ENCODE measurements at places on chromosomes 12 and 14.
A peak's percentile ranks its signal among the peaks of the same experiment; 100 is the strongest.

DNA sequence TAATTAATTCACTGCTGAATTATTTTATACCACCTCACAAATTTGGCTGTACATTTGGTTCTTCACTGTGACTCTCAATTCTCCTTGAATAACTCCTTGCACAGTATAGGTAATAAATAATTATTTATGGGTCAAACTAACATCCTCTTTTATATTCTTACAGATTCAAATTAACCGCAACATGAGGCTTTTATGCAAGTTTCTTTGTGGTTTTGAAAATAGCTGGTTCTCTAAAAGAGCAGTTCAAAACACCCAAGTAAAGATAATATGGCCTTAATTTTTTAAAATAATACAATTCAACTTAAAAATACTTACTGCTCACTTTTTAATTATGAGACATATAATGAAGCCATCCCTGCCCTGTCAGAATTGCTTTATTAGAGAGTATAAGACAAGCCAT lies 12.9 kb upstream of the TRIM9 start:
- no peak for DNase-seq

DNA sequence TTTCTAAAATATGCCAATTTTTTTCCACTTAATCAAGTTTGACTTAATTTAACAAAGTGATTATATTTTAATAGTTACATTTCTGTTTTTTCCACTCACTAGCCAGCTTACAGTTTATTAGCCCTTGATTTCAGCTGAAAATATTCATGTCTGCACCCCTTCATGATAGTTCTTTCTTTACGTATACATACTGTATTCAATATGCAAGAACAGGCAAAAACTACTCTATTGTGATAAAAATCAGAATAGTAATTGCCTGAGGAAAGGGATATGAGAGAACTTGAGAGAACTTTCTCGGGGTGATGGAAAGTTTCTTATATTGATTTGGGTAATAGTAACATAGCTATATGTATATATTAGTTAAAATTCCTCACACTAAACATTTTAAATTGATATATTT lies 17.4 kb upstream of the PSMA6 start:
- DNase-seq: no peak

- no peak for DNase-seq
These were observed 14.6 kb downstream of the BEST3 start for GRCh38 chr12:69684466-69684865.

DNA sequence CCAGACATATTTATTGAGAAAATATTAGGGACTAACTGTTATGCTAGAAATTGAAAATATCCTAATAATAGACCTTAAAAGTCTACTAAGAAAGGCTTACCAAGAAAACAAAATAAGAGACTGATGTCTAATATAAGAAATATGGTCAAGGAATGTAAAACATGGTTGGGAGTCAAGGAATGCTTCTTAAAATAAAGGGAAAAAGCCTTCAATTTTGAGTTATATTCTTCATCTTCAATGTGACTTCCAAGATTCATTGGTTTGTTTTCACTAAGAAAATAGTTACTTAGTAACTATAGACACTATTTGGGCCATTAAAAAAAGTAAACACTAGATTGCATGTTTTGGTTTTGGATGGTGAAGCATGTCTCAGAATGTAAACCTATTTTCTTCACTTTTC lies 88.1 kb upstream of the ETV6 start:
- DNase-seq: no peak

DNA sequence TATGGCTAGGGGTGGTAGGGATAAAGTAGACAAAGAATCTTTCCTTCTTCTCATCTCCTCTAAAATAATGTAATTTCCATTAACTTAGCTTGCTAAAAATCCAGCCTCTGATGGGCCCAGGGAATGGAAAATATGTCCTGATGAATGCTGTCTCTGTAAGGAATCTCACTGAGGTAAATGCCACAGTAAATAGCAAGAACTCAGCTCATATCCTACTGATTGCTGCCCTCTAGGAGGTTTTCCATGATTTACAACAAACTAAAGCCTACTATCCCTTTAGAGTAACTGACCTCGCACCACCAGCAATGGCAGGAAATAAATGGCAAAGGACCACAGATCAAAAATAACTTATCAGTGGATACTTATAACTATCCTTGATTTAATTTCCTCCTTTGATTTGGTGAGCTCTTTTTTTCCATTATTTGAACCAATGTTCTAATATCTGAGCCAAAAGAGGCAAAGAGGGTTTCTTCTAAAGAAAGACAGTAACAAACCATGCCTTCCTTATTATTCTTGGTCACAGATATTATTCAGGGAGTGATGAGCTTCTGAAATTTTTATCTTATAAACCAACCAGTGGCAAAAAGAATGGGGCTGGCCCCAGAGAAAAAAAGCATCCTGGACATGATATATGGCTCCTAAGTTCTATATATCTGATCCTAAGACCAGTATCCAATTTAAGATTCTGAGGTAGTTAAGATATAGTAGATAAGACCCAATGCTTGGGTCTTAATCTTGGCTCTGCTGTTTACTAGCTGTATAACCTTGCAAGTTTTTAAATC lies 43.8 kb downstream of the SENP1 start:
- peak; percentile 9 for DNase-seq

DNA sequence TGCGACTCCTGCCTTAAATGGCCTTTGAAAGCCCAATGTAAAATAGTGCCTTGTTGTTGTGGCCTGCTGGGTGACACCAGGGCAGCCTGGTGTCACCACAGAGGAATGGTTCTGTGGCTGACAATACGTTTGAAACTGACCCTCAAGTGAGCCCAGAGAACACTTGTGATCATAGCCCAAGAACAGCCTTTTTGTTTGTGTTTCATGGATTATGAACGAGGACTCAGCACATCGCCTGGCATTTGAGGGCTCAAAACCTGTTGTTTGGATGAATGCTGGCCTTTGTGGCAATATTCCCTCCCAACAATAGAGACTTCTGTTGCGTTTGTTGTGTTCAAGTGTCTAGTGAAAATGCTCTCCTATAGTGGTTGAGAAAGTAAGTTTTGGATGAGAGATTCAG lies 48.5 kb downstream of the TSPAN9 start:
- DNase-seq: no peak

DNA sequence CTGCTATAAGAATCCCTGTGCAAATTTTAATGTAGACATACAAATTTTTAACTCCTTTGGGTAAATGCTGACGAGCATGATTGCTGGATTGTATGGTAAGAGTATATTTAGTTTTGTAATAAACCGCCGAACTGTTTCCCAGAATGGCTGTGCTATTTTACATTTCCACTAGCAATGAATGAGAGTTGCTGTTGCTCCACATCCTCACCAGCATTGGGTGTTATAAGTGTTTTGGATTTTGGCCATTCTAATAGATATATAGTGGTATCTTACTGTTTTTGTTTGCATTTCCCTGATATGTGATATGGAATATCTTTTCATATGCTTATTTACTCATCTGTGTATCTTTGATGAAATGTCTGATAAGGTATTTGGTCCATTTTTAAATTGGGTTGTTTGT lies 23.7 kb downstream of the ETNK1 start:
- no peak for DNase-seq

- no peak for DNase-seq
These were observed 17.0 kb upstream of the SLC2A13 start for GRCh38 chr12:40122842-40123241.

- DNase-seq: no peak
These were observed 12.2 kb downstream of the CTDSP2 start for GRCh38 chr12:57834086-57834876.

GRCh38 chr12:104604995-104605675 lies 148.4 kb downstream of the CHST11 start:
- no peak for DNase-seq

- no peak for DNase-seq
These were observed 72.2 kb downstream of the BRMS1L start for GRCh38 chr14:35898217-35898775.

- DNase-seq: no peak
These were observed 41.1 kb downstream of the BBS10 start for GRCh38 chr12:76307083-76307482.

DNA sequence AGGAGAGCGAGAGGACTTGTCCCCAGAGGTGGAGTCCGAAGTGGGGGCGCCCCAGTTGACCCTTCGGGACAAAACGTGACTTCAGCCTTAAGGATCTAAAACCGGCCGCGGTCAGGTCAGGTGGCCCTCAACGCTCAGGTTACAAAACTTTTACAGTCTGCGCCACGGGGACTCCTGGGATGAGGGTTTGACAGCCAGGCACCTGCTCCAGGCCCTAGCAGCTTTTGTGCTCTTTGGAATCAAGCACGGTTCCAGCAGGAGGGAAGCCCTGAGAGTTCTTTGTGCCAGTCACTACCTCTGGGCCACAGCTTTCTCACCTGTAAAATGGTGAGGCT lies 337 bp downstream of the ZC2HC1C start:
- no peak for DNase-seq

GRCh38 chr14:88848571-88848970 lies 24.1 kb downstream of the TTC8 start:
- peak; percentile 34 for DNase-seq

GRCh38 chr12:107990325-107990724 lies 138.8 kb upstream of the WSCD2 start:
- no peak for DNase-seq

GRCh38 chr12:19799216-19799615 lies 359.9 kb downstream of the AEBP2 start:
- DNase-seq: no peak

DNA sequence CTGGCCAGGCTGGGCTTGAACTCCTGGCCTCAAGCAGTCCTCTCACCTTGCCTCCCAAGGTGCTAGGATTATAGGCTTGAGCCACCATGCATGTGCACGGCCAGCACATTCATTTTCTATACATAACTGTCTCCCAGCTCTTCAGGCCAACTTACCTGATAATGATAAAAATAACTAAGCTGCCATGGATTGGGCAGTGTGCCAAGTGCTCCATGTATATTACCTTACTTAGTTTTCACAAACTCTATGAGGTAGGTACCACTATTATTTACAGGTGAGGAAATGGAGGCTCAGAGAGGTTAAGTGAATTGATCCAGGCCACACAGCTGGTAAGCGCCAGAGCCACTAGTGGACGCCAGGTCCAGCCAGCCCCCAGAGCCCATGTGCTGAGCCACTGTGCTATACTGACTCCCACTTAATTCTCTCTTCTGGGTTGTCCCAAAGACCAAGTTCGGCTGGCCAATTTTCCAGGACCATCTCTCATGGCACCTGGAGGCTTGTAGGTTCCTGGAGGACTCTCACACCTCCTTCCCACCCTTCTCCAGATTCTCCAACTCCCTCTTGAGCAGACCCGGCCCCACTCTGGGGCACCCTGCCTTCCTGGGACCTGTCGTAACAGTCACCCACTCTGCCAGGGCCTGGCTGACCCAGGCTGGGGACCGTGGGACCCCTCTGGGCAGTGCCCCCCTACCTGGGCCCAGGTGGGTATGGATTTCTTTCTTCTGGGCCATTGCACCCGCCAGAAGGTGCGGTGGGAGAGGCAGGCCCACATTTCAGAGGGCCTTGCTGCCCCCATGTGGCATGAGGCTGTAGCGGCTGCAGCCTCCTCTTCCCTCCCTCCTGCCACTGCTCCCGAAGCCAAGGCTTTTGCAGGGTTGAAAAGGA lies 30.2 kb upstream of the CIPC start:
- DNase-seq: peak; percentile 47

DNA sequence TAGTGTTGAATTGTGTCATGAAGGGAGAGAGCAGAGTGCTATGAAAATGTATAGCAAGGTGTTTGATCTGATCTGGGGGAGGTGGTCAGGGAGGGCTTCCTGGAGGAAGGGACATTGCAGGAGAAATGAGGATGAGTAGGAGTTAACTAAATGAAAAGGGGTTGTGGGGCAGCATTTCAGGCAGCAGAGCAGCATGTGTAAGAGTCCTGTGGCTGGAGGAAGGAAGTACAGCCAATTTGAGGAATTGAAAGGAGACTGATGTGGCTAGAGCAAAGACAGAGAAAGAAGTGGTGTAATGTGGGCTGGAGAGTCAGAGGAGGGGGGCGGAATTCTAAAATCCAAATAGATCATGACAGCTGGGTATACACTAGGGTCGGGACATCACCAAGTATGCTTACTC lies 20.5 kb downstream of the NPC2 start:
- no peak for DNase-seq

GRCh38 chr14:20671597-20672283 lies 12.6 kb upstream of the RNASE4 start:
- DNase-seq: no peak

DNA sequence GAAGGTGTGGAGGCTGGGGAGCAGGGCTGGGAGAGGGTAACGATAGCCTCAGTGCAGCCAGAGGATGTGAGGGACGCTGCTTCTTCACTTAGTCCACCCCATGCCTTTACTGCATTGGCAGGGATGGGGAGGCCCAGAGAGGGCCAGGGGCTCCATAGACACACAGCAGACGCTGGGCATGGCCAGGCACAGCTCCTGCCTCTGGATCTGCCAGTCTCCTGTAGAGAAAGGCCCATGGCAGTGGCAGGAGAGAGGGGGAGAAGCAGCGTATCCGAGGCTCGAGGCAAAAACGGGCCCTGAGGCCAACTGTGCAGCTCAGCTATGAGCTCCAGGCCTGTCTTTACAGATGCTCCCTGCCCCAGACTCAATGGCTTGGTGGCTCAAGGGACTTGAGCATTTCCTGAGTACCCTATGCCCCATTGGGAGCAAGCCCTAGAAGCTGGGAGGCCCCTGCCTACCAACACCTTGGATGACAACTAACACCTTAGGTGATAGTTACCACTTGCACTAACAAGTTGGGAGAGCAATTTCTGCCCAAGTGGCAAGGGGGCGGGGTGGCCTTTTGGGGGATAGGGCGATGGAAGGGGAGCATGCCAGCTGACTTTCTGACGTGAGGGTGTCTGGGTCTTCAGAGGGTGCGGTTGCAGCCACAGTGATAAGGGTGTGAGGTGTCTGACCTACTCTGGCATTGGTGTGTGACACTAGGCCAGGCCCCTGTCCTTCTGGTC lies 5.0 kb upstream of the LBHD2 start:
- no peak for DNase-seq

- no peak for DNase-seq
These were observed 39.5 kb upstream of the TOMM20L start for GRCh38 chr14:58356268-58356667.

- DNase-seq: no peak
These were observed 238.4 kb upstream of the LRIG3 start for GRCh38 chr12:59158681-59159080.

GRCh38 chr12:108604208-108604941 lies 6.5 kb upstream of the TMEM119 start:
- DNase-seq: no peak

GRCh38 chr12:62703011-62703380 lies 232.0 kb downstream of the PPM1H start:
- DNase-seq: peak; percentile 62

GRCh38 chr12:47870175-47870781 lies 34.5 kb downstream of the VDR start:
- DNase-seq: peak; percentile 41

- DNase-seq: peak; percentile 14
These were observed 846 bp upstream of the MTHFD1 start for GRCh38 chr14:64387232-64387781.
